ENCODE measurements at places on chromosomes 13 and 19. TPM values are rescaled to one million over a fixed set of nuclear protein-coding genes. Genes with fewer than 3 reads are reported as not detected.

Gene ERICH6B
- not detected for total RNA-seq

DNA sequence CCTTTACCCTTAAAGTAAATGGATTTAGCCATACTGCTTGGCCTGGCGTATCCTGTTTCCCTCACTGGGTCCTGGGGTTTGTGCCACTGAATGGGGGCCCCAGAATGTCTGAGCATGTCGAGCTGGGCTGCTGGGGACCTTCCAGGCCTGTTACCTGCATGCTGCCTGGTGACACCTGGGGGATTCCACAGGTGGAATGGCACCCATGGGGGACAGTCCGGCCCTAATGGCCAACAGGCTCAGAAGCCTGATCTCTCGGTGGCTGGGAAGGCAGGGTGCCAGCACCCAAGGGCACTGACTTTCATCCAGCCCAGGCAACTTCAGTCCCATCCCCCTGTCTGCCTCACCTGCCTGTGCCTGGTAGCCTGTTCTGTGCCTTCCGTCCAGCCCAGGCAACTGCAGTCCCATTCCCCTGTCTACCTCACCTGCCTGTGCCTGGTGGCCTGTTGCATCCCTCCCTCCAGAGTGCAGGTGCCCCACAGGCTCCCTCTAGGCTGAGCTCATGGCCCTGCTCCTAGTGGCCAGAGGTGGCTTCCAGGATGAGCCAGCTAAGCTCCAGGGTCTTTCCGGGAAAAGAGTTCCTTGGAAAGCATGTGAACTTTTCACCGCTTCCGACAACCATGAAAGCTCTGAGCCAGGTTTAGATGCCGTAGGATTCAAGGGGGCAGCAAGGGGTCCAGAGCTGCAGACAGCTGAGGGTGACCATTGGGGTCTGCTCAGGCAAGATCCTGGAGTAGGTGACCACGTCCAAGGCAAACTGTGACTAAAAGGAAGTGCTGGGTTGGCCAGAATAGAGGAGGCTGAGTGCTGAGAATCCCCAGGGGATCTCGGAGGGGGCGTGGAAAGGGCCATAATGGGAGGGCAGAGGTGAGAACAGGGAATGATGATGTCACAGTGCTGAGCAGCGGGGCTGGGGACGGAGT, 30.3 kb upstream of the ZNF492 start:
- no peaks in the 10 kb centered on the region for H3K27me3 ChIP-seq
- no peaks in the 10 kb centered on the region for H3K36me3 ChIP-seq
- DNase-seq: no peak
- no peak overlapping the region for H3K4me3 ChIP-seq
- no peak overlapping the region for H3K27ac ChIP-seq

Gene CEACAM8
- total RNA-seq: 0.51 TPM

DNA sequence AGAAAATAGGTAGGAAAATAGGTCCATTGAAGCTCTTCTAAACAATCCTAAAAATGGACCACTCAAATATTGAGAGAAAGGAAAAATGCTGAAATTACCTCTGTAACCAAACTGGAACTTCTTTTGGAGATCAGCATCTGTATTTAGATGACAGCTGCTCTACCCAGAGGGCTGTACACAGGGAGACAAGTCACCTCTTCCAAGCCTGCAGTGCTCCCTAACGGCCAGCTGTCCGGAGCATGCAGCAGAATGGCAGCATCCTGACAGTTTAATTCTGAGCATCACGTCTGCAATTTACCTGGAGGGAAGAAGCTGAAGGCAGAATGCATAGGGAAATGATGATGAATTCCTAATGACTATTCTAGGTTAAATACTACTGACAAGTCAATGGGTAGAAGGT, 62.8 kb upstream of the DIAPH3 start:
- H3K27ac ChIP-seq: no peak overlapping the region
- H3K4me3 ChIP-seq: no peak overlapping the region
- H3K27me3 ChIP-seq: no peaks in the 10 kb centered on the region
- no peak for DNase-seq
- no peaks in the 10 kb centered on the region for H3K4me1 ChIP-seq

DNA sequence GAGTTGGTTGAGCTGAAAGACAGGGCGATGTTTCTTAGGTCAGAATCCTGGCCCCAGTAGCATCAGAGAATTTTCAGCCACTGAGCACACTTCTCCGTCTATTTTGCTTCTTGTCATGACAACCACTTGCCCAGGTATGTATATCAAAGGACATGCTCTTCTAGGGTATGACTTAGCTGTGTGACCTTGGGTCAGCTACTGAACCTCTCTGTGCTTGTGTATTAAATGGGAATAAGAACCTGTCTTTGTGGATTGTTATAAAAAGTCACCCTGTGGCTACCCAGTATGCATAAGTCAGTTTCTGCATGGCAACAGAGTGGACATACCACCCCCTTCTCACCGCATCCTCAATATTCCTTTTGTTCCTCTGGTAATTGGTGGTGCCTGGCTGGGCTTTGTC, 26.1 kb downstream of the MBD3L1 start:
- H3K4me3 ChIP-seq: no peak overlapping the region
- no peaks in the 10 kb centered on the region for H3K4me1 ChIP-seq
- no peaks in the 10 kb centered on the region for H3K36me3 ChIP-seq
- no peaks in the 10 kb centered on the region for H3K27me3 ChIP-seq
- DNase-seq: no peak

All from uterus (tissue), 4 donors.